ENCODE measurements at places on chromosomes 12 and 14. TPM values are rescaled to one million over a fixed set of nuclear protein-coding genes. Genes with fewer than 3 reads are reported as not detected.

IFI27L1 gene
- total RNA-seq = 9.6 TPM

PTGDR gene
- total RNA-seq = not detected

RTRAF gene
- 93.8 TPM for total RNA-seq

KCNA1 gene
- under 0.01 TPM for total RNA-seq

GOLT1B gene
- total RNA-seq = 50.9 TPM

TMEM119 gene
- total RNA-seq = 611 TPM

CATSPERB gene
- not detected for total RNA-seq

TAS2R31 gene
- total RNA-seq = 5.1 TPM

CLEC7A gene
- not detected for total RNA-seq

RERG gene
- not detected for total RNA-seq

NRL gene
- 0.87 TPM for total RNA-seq

NEK9 gene
- total RNA-seq = 77.7 TPM

PITPNM2 gene
- 16.3 TPM for total RNA-seq

SOAT2 gene
- total RNA-seq = not detected

SERPINA10 gene
- 0.17 TPM for total RNA-seq

GCH1 gene
- 6.3 TPM for total RNA-seq

PRKCH gene
- 7.9 TPM for total RNA-seq

GZMB gene
- total RNA-seq = not detected

PTHLH gene
- total RNA-seq = 0.83 TPM

CLEC12A gene
- not detected for total RNA-seq

SERPINA3 gene
- 0.15 TPM for total RNA-seq

Data from smooth muscle cell of trachea (primary cell).